Amniotic stem cell (primary cell): ENCODE measurements at places on chromosomes 1 and 21.
A peak's percentile ranks its signal among the peaks of the same experiment; 100 is the strongest.

DNA sequence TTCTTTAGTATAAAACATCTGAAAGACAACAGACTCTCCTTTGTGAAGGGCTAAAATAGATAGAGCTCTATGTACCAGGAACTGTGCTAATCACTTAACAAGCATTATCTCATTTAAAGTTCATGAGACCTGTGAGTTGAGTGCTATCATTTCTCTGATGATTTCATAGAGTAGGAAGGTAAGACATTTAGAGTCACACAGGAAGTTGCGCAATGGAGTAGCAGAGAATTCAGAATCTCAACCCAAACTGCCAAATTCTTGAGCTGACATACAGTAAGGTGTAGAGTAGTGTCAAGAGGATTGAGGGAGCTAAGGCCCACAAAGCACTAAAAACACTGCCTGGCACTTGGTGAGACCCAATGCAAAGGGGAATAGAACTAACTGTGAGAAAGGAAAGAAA, 384.3 kb downstream of the NTNG1 start:
- DNase-seq, result no peak

- no peak for DNase-seq
Measured at GRCh38 chr1:78165816-78166215, 120.0 kb downstream of the GIPC2 start.

DNA sequence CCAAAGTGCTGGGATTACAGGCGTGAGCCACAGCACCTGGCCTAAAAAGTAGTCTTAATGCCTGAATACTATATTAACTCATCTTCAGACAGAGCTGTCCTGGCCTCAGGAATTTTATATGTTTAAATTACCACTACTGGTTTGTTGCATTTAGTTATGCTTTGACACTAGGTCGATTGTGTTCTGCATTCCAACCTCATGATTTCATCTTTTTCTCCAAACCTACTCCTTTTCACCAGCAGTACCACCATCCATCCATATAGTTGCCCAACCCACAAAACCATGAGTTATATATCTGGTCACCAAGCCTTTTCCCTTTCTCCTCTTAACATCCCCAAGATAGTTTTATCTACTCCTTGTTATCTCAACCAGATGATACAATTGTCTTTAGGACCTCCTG, 22.6 kb downstream of the FMO5 start:
- no peak for DNase-seq

DNA sequence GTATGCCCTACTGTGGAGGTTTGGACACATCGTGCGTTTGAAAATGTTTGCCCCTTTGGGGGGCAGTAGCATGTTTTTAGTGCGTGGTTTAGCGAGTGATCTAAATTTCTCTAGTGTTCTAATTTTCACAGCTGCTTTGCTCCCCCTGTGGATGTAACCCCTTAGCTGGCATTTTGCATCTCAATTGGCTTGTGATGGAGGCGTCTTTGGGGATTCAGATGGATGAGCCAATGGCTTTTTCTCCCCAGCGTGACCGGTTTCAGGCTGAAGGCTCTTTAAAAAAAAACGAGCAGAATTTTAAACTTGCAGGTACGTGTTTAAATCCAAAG, 836 bp downstream of the CDC7 start:
- DNase-seq, result no peak

DNA sequence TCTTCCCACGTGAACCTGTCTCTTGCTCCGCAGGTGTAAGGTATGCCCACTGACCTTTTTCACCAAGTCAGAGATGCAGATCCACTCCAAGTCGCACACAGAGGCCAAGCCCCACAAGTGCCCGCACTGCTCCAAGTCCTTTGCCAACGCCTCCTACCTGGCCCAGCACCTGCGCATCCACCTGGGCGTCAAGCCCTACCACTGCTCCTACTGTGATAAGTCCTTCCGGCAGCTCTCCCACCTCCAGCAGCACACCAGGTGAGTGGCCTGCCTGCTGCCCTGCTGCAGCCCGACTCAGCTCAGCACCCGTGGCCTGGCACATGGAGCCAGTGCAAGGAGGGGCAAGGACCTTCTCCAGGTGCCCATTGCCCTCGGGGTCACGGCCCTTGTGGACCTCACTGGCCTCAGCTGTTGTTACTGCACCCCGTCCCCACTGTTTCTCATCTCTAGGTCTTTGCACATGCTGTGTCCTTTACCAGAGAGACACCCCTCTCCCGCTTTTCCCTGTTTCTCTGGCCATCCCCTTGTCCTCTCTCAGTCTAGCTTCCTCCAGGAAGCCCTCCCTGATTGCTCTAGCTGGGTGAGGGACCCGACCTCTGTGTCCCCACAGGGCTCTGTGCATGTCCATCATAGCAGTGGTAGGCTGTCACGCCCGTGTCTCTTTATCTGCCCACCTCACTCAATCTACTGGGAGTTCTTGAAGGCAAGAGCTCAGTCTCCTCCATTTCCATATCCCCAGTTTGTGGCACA, 25.4 kb downstream of the ZNF362 start:
- DNase-seq, result no peak

- DNase-seq, result peak; percentile 89
Measured at GRCh38 chr1:212667223-212668139, 32.2 kb downstream of the BATF3 start.

- no peak for DNase-seq
Measured at GRCh38 chr21:46459356-46460112, 843 bp downstream of the DIP2A start.

- no peak for DNase-seq
Measured at GRCh38 chr1:15362737-15363128, 47.0 kb upstream of the EFHD2 start.

GRCh38 chr1:4344065-4344732, 310.2 kb upstream of the AJAP1 start:
- no peak for DNase-seq

DNA sequence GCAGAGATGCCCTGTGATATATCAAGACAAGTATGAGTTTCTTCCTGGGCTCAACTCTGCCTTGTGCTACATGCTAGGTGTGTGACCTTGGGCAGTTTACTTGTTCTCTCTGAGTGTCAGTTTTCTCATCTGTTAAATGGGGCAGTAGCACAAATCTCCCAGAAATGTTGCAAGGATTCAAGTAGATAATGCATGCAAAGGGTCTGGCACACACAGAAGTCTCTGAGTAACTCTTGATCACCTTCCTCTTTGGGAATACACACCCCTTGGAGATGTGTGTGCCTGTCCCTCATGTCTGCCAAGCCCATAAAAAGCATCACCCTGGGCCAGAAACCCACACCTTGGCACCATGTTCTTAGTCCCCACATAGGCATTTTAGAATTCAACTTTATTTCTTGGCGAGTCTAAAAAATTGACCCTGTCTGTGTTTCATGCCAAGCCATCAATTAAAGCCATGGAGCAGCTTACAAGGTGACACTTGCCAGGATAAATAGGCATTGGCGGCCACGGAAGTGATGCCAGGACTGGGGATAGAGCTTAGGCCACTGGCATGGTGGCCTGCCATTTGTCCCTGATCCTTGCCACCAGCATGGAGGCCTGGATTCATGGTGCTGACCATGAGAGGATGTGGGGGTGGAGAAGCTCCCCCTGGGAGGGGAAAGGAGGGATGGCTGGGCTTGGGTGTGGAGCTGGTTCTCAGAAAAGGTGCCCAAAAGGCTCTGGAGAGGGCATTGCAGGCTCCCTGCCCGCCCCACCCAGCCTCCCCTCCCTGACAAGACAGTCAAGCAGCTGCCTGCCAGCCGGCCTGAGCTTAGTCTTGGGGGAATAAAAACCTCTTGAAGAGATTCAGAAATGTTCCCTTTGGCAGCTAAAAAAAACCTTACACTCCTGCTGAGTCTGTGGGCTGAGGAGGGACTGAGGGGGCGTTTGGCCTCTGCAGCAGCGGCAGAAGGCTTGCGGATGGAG, 118.0 kb upstream of the IPO9 start:
- DNase-seq, result no peak

DNA sequence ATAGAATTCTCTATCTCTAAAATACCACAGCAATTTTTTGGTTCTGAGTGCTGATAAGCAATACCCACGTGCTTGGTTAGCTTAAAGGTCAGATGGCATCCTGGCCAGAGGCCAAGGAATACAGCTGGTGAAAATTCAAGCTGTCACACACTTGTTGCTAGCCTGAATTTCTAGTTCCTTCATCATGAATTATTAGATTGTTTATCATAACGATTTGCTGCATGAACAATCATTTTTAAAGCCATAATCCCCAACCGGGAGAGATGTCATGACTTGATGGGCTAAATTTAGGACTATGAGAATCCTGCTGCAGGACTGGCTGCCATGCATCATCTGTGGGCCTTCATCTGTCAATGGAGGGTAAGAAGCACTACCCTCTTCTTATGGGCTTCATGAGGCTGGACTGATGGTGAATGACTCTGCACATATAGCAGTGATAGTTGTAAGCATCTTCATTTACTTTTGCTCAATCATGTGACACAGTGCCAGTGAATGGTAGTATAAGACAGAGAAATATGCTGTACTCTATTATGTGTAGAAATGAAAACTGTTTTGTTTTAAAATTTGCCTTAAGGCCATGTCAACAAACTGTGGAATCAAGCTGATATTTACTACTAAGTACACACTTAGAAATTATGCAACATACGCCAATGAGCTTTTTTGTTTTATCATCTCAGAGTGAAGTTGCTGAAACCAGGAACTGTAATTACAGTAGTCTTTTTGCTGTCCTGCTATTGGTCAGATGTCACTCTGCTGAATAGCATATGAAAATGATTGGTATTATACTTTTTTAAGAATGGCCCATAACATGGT, 80.5 kb upstream of the RALGPS2 start:
- no peak for DNase-seq

- no peak for DNase-seq
Measured at GRCh38 chr1:174815036-174815435, 184.7 kb upstream of the CACYBP start.

- DNase-seq, result peak; percentile 80
Measured at GRCh38 chr1:221718381-221719277, 23.3 kb downstream of the DUSP10 start.

GRCh38 chr1:89536555-89537341, 12.1 kb downstream of the LRRC8B start:
- no peak for DNase-seq

GRCh38 chr1:93180723-93181613, at the start of gene CCDC18:
TSS of gene CCDC18 (plus strand) at chr1:93180724. CDS start at chr1:93183362, 2,638 bp downstream.
- no peak for DNase-seq

DNA sequence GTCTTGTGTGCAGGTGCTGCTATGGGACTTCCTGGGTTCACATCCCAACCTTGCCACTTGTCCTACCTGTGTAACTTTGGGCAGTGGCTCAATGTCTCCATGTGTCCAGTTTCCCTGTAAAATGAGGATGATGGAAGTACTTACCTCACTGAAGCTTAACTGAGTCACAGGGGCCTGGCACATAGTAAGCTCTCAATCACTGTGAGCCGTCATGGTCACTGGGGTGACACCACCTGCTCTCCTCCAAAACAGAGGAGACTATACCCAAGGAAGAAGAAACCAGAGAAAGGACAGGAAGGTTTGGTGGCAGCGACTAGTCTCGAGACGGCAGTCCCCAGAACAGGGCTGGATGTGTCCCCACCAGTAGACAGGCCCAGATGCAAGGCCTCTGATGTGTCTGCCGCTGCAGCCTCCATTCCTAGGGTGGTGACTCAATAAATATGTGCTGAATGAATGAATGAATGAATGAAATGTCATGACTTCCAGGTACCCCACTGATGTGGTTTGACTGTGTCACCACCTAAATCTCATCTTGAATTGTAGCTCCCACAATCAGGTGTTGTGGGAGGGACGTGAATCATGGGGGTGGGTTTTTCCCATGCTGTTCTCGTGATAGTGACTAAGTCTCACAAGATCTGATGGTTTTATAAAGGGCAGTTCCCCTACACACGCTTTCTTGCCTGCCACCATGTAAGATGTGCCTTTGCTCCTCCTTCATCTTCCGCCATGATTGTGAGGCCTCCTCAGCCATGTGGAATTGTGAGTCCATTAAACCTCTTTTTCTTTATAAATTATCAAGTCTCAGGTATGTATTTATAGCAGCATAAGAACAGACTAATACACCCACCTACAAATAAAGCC, 13.0 kb upstream of the LRP8 start:
- no peak for DNase-seq

DNA sequence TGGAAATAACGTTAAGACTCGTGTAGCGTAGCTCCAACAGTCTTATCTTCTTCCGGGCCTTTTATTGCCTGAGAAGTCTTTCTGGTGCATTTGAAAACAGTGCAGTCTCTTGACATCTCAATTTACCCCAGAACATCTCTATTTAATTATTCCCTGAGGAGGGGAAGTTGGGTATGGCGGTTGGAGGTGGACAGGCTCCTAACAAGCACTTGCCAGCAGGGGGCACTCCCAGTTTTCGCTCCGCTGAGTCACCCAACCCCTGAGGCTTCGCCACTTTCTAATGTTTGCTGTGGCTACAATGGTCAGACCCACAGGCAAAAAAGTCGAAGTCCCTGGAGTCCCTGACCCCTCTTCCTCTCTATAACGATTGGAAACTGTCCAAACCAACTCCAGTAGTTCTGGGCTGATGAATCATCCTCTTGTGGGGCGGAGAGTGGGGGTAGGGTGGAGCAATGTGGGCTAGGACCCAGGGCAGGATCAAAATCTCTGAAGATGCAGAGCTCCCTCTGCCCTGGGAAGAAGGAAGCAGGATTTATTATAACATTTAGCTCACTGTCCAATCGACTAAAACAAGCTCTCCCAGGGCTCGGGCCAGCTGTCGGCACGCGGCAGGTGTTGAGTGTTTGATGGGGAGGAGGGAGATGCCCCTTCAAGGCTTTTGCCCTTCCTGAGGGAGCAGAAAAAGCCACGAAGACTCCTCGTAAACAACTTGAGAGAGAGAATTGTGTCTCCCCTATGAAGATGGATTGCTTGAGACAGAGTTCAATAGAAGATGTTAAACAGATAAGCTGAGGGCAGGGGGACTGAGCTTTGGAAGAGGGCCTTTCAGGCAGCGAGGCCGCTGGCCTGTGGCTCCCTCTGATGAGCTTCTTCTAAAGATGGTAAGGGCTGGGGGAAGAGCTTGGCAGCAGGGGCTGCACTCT, 85.7 kb downstream of the BRINP2 start:
- DNase-seq, result no peak

- no peak for DNase-seq
Measured at GRCh38 chr1:178543290-178543607, 30.3 kb downstream of the TEX35 start.

GRCh38 chr1:107643766-107644165, 321.2 kb downstream of the VAV3 start:
- no peak for DNase-seq
